ENCODE measurements at places on chromosomes 3 and 15.
A peak's percentile ranks its signal among the peaks of the same experiment; 100 is the strongest.

GRCh38 chr15:99250001-99250400 lies 620 bp upstream of the TTC23 start:
- DNase-seq: no peak

GRCh38 chr3:172232579-172233212 lies 193.3 kb downstream of the FNDC3B start:
- DNase-seq: no peak

- peak; percentile 64 for DNase-seq
These were observed 68.6 kb downstream of the ABHD5 start for GRCh38 chr3:43759297-43759782.

- DNase-seq: peak; percentile 23
These were observed 37.6 kb upstream of the EPHB3 start for GRCh38 chr3:184523825-184524615.

- no peak for DNase-seq
These were observed 38.5 kb downstream of the IDH2 start for GRCh38 chr15:90063770-90064247.
